ENCODE measurements at places on chromosomes 12 and 14. TPM values are rescaled to one million over a fixed set of nuclear protein-coding genes. Genes with fewer than 3 reads are reported as not detected.

HRK gene
- not detected for total RNA-seq

TRMT5 gene
- total RNA-seq, result 18.1 TPM

PLEK2 gene
- 0.81 TPM for total RNA-seq

PKP2 gene
- 0.15 TPM for total RNA-seq

P2RX4 gene
- 40.3 TPM for total RNA-seq

ABCB9 gene
- total RNA-seq, result 3.7 TPM

DNA sequence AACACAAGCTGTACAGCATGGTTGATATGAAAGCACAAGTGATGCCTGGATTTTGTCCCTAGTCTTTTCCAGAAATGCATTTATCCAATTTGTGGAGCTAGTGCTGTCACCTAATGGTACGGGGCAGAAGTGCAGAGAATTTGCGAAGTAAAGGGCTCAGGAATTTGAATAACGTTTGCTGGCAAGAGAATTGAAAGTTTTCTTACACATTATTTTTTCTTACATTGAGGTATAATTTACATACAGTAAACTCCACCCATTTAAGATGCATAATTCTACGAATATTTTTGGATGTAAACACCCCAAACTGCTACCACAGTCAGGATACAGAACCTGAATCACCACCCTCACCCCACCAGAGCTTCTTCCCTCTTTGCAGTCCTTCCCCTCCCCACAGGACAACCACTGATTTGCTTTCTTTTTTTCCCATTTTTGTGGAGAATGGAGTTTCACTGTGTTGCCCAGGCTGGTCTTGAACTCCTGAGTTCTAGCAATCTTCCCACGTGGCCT lies 3.5 kb downstream of the AICDA start:
- H3K4me1 ChIP-seq, result peaks cover 3% of the 10 kb centered on the region
- no peaks in the 10 kb centered on the region for H3K36me3 ChIP-seq
- no peak for DNase-seq

DNA sequence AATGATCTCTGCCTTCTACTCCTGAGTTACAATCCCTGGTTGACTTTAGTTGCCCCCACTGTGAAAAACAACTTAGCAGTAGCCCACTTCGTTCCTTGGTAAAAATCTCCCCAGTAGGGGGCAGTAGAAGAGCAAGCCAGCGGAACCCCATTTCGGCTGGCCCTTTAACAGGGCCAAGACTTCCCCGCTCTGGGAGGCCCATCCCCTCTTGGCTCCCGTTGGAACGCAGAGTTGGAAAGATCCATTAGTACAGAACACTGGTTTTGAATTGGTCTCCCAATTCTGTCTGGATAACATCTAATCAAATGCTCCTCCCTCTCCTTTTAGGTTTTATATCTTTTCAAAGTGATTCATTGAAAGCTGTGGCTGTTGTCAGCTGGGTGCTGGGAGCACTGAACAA lies 1133.3 kb downstream of the BCL11B start:
- H3K27ac ChIP-seq, result no peak overlapping the region
- peak overlapping the region; percentile 37 for H3K4me3 ChIP-seq
- H3K4me1 ChIP-seq, result peaks cover 84% of the 10 kb centered on the region

DNA sequence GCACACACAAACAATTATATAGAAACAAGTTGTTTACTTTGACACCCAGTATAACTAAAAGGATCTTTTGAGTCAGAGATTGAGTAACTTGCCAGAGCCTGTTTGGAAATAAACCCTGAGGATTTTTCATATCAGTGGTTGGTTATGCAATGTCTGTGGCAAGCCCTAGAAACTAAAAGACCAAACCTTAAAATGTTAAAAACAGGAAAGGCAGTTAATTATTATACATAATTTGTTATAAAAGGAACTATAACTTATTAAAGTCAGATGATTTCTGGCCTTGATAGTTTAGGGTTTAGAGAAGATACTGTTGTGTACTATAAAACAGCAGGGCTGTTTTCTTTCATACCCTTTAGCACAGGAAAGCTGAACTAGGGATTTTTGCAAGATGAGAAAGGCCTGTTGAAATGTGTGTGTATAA lies 44.1 kb downstream of the PSEN1 start:
- H3K4me3 ChIP-seq, result no peak overlapping the region
- DNase-seq, result no peak
- H3K4me1 ChIP-seq, result no peaks in the 10 kb centered on the region
- no peak overlapping the region for H3K27ac ChIP-seq

- H3K36me3 ChIP-seq, result no peaks in the 10 kb centered on the region
- no peak for DNase-seq
- H3K4me3 ChIP-seq, result no peak overlapping the region
- H3K27ac ChIP-seq, result no peak overlapping the region
These were observed 136.3 kb upstream of the PLXNC1 start for GRCh38 chr12:94012071-94012470.

DNA sequence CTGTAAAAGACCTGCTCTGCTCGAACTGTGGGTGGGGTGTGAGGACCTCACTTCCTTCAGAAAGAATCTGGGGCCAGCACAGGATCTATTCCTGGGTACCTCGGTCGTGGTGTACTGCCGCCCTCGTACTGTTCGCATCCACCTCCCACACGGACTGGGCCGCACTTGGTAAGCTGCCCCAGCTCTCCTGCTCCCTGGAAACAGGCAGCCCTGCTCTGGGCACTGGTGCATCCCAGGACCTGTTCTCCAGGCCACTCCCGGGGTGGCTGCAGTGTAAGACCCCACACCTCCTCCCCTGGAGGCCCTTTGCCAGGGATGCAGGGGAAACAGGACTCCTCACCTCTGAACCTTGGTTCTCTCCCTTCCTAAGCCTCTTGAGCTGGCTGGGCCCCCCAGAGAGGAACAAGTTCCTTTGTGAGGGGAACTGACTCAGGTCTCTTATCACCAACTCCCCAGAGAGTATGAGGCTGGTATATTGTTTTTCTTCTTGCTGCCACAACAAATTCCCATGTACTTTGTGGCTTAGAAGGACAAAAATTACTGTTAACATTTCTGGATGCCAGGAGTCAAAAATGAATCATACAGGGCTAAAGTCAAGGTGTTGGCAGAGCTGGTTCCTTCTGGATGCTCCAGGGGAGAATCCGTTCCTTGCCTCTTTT lies 276.5 kb downstream of the NUAK1 start:
- no peak overlapping the region for H3K4me3 ChIP-seq
- no peaks in the 10 kb centered on the region for H3K36me3 ChIP-seq
- no peak overlapping the region for H3K27ac ChIP-seq
- DNase-seq, result no peak
- no peaks in the 10 kb centered on the region for H3K4me1 ChIP-seq
- H3K27me3 ChIP-seq, result no peaks in the 10 kb centered on the region

DNA sequence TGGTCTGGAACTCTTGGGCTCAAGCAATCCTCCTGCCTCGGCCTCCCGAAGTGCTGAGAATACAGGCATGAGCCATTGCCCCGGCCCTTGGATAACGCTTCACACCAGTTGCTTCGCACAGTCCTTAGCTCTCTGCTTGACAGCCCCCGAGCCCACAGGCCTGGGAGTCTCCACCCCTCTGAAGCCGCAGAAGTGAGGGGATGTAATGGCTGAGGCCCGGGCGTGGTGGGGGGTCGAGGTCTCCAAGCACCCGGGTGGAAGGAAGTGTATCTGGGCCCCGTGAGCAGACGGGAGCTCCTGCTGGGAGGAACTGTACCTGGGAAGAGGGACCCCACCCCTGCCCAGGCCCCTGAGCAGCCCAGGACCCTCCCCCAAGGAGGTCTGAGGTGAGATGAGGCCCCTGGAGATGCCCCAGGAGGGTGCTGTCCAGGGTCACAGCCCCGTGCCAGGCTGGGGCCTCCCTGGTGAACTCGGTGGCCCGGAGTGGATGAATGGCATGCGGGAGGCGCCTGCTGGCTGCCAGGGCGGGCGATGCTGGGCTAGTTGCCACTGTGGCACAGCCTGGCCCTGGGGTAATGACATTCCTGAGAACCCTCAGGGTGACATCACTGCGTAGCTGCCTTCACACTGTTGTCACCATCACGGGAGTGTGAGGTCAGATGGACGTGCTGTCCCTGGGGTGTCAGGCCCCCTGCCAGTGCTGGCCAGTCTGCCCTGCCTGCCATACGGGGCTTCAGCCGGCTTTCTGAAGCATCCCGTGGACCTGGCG lies 48.9 kb downstream of the KIF26A start:
- H3K4me3 ChIP-seq, result no peak overlapping the region
- no peak for DNase-seq
- H3K4me1 ChIP-seq, result no peaks in the 10 kb centered on the region
- H3K27me3 ChIP-seq, result no peaks in the 10 kb centered on the region

DNA sequence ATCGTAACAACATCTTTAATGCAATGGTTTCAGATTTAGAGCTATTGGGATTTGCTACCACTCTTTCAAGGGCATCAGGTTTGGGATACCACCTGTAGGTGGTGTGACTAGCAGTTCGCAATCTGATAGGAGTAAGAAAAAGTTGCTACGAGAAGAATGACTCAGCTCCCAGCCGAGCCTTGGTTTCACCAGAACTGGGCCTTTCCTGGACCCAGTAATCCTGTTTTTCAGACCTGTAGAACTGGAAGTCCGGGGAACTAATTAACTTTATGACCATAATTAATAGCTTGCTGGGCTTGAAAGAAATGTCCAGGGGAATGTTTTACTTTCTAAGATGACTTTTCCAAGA lies 770 bp downstream of the ABHD4 start:
- peaks cover 10% of the 10 kb centered on the region for H3K4me1 ChIP-seq
- H3K27ac ChIP-seq, result peak overlapping the region; percentile 74
- peak; percentile 4 for DNase-seq
- no peaks in the 10 kb centered on the region for H3K27me3 ChIP-seq

- no peak for DNase-seq
- H3K4me3 ChIP-seq, result no peak overlapping the region
- no peaks in the 10 kb centered on the region for H3K27me3 ChIP-seq
- H3K27ac ChIP-seq, result no peak overlapping the region
- no peaks in the 10 kb centered on the region for H3K4me1 ChIP-seq
- H3K36me3 ChIP-seq, result no peaks in the 10 kb centered on the region
These were observed 244.4 kb downstream of the ATXN7L3B start for GRCh38 chr12:74781991-74782485.
